ENCODE measurements at places on chromosomes 2 and 18.

DNA sequence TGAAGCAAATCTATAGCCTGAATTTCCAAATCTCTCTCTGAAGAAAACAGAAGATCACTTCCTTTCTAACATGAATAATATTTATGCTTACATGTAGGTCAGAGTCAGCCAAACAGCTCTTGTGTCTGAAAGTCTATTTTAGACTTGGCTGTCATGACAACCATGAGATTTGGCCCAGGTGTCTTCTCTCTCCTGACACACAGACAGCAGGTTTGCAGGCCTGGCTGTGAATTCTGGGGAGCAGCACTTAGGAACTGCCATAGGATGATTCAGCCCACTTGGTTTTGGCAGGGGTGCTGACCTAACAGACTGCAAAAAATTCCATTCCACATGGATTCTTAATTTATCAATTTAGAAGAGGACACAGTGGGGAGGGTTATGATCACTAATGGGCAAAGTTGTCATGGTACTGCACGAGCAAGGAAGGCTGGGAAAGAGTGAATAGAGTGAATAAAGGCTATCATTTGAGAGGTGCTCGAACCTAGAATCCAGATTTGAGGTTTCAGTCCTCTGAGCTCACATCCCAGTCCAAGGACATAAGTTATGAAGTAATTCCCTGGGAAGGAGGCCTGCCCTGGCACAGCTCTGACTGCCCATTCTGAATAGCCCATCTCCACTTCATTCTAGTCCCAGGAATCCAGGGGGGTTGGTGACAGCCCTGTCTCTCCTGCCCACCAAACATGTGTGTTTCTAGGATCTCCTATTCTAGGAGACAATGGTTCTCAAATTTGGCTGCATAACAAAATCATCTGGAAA lies 453.9 kb upstream of the TRIB2 start:
- DNase-seq: peak; percentile 2

- DNase-seq: no peak
Observed at GRCh38 chr2:240585101-240585500, 1.4 kb upstream of the CAPN10 start.

DNA sequence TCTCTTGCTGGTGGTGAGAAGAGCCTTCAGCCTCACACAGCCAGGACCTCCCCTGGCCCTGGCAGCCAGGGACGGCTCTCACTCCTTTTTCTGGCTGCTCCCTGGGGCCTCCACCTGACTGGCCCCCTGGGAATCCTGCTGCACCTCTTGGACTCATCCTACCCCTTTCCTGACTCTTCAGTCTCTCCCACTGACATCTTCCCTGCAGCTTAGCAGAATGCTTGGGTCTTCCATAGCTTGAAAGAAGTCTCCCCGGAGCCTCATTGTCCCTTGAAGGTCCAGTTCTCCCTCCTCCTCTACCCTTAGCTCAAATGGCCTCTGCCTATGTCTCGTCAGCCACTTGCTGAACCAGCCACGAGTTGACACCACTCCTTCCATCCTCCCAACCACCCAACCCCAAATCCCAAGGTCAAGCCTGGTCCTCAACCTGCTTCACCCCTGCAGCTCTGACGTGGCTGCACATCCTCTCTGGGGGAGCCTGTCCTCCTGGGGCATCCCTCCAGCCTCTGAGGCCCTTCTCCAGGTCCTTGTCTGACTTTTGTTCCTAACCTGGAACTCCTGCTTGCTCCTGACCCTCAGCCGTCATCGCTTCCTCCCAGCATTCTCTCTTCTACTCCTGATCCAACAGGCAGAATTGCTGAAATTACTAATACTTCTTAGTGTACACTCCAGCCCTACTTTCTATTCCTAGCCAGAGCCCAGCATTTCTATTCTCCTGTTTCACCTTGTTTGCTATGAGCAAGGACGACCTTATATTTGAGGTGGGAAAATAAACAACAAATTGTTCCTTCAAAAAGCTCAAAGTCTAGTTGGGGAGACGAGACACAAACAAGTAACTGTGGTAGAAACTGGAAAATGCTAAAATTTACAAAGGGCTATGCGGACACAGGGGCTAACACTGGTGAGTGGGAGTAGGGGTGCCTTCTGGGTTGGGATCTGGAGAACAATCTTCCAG lies 68.7 kb upstream of the MGAT4A start:
- no peak for DNase-seq

DNA sequence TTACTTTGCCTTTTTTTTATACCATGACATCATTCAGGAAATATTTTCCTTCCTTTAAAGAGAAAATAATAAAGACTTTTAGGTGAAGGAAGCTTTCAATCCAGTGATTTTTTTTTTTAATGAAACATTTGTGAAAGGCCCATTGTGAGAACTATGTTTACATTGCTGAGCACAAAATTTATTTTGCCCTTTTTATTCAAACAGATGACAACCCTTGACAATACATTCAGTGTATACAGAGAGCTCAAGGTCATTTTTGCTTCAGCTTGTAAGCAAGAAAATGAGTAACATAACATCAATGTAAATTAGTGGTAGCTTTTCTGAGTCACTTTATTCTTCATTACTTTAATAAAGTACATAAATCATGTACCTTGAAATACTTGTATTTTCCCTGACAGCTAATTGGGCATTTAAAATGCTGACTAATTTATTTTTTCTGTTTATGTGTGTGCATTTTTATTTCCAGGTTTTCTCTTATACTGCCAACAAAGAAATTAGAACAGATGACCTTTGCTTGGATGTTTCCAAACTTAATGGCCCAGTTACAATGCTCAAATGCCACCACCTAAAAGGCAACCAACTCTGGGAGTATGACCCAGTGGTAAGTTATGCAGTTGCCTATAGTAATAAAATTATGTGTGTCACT lies 121.6 kb downstream of the GALNT1 start:
- no peak for DNase-seq

GRCh38 chr2:164609790-164610189 lies 11.5 kb downstream of the GRB14 start:
- no peak for DNase-seq

- no peak for DNase-seq
Observed at GRCh38 chr2:229244975-229245374, 26.1 kb downstream of the PID1 start.

DNA sequence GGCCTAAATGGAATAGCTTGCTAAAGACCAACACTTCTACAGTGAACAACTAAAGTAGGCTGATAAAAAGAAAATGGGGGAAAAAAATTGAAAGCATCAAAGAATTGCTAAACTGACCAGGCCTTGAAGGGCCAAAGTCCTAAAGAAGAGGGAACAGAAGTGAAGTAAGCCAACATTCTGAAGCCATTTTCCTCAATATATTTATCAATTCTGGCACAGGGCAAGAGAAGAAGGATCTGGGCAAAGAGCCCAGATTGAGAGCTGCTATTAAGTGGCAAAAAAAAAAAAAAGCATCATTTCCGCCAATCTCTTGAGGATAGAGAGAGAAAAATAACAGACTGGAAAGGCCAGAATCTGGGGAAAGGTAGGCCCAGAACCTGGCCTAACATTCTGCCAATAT lies 25.7 kb downstream of the FANCL start:
- DNase-seq: no peak

DNA sequence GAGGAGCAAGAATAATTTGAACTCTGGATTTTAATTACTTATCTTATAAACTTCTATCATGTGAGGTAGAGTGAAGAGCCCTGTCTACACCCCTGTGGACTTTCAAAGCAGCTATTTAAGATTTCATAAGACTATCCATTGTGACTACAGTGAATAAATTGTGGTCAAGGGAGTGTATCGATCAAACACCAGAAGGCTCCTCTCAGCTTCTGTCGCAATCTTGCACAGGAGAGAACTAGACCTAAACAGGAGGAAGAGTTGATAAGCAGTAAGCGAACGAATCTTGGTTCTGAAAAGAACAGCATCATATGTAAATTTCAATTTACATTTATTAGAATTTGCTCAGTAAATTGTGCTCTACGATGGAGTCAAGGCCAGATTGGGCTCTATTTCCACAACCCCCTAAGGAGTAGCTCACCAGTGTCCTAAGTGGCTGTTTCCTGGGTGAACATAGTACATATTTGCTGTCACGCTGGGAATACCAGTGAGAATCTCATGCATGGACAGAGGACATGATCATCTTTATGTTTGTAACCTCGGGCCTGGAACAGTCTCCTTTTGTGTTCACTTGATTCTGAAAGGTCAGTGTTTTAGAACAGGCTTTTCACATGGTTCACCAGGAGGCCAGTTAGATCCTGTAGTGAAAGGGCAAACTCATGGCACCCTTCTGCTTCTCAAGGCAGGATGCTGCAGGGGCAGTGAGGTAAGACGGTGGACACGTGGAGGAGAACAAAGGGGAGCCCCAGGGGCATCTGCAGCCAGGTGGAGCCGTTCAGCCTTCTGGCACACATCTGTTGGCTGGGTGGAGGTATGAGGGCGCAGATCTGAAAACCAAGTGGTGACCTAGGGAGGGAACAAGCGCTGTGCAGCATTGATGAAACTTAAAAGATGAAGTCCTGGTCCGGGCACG lies 33.3 kb downstream of the NPAS2 start:
- no peak for DNase-seq

DNA sequence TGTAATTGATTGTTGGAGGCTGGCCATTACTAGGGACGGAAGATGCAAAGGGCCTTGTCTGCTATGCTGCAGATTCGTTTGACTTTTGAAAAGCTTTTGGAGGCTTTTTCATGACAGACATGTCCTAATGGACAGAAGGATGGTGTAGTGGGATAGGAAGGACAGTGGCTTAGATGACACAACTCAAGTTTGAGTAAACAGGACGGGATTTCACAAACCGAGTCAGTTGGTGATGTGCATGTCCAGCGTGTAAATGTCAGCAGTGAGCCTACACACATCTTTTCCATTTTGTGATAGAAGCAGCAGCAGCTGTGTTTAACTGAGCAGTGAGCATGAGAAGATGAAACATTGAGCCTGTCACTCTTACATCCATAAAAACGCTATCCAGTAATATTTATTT lies 76.0 kb downstream of the NCK2 start:
- DNase-seq: no peak

GRCh38 chr2:232245111-232245510 lies 133.4 kb upstream of the ALPP start:
- no peak for DNase-seq

- DNase-seq: no peak
Observed at GRCh38 chr2:60586081-60586480, 32.6 kb upstream of the BCL11A start.

GRCh38 chr18:44937960-44938719 lies 257.5 kb downstream of the SETBP1 start:
- no peak for DNase-seq

DNA sequence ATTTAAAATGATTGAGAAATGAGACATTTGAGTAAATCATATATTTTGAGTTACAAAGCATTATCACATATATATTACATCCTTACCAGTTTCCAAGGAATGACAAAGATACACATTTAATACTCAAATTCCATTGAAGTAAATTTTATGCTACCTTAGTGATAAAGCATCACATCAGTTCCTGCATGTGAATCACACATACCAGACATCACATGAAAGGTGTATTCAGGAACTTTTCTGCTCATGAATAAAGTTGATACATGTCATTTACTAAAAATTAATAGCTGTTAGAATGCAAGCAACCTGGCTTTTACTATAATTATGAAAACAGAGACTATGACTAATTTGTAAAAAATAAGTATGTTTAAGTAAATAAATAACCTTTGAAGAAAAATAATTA lies 548.8 kb upstream of the SLC39A10 start:
- DNase-seq: no peak

DNA sequence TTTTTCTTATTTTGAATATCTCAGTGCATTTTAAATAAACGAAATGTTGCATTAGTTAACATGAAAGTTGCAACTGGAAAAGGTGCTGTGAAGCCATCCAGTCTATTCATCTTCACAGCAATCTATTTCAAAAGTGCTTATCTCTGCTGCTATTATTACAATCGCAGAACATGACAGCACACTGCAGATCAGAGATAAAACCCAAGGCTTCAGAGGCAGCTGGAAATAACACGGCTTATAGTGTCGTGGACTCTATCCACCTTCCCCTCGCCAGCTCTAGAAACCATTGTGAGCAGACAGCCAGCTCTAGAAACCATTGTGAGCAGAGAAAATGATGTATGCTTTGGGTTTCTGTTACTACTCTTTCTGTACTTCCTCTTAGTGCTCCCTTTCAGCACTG lies 1140.8 kb upstream of the CELF4 start:
- no peak for DNase-seq

- no peak for DNase-seq
Observed at GRCh38 chr2:9420495-9420894, 2.8 kb downstream of the ITGB1BP1 start.

GRCh38 chr18:2325308-2325849 lies 245.9 kb downstream of the METTL4 start:
- DNase-seq: no peak

GRCh38 chr2:119377993-119378345 lies 11.2 kb downstream of the DBI start:
- no peak for DNase-seq

DNA sequence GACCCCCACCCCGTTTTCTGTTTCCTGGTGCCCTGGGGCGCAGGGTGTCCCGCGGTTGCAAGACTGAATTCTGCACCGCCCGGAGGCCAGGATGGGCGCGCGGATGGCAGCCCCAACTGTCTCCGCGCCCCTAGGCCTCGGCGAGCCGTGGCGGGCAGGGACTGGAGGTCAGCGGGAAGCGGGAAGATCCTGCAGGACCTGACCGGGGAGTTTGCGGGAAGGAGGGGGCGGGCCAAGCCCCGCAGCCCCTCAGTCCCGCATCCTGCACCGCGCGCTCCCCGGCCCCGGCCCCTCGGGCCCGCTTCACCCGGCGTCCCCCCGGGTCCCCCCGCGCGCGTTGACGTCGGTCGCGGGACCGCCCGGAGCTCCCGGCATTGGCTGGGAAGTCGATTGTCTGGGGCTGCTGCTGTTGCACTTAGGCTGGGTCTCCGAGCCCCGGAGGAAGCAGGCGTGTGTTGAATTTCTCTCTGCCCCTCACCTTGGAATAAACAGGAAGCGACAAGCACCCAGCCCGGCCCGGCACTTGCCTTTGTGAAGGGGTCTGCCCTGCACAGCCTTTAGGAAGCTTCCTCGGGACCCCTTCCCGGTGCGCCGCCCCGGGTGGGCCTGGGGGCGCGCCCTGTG lies at the start of gene LDLRAD4:
Gene LDLRAD4 (plus strand): TSS at position 393 of the 624 bp plus-strand sequence.
- DNase-seq: peak; percentile 75

DNA sequence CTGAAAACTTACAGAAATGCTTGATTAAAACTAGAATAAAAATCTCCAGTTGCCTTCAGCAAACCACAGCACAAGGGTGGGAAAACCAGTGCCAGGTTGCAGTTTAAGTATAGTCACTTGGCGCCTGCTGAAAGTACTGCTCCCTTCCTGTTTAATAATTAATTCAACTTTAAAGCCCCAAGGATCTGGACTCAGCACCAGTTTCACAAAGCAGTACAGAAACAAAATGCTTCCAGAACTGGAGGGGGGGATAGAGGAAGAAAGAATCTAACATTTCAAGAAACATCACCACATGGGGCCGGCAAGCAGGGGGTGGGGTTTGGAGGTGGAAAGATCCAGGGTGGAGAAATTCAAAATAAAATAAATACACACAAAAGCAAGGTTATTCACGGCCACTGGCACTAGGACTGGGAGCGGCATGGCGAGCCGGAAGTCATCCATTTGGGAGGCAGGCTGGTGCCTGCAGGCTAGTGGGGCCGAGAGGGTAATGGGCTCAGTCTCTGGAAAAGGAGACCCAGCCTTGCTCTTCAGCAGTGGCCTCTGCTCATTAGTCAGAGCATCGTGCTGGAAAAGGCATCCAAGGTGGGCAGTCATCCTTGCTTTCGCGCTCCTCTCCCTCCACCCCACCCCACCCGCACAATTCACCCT lies 85.8 kb downstream of the POU3F3 start:
- no peak for DNase-seq

GRCh38 chr2:58057707-58058530 lies 11.3 kb downstream of the VRK2 start:
- no peak for DNase-seq

- no peak for DNase-seq
Observed at GRCh38 chr2:46923041-46923528, 7.5 kb upstream of the MCFD2 start.

GRCh38 chr2:223925106-223925505 lies 20.0 kb downstream of the WDFY1 start:
- DNase-seq: no peak

All from CD4-positive, alpha-beta T cell (primary cell).